HT1080 (cell line): ENCODE measurements at places on chromosomes 3 and 15. TPM values are rescaled to one million over a fixed set of nuclear protein-coding genes. Genes with fewer than 3 reads are reported as not detected.

DNA sequence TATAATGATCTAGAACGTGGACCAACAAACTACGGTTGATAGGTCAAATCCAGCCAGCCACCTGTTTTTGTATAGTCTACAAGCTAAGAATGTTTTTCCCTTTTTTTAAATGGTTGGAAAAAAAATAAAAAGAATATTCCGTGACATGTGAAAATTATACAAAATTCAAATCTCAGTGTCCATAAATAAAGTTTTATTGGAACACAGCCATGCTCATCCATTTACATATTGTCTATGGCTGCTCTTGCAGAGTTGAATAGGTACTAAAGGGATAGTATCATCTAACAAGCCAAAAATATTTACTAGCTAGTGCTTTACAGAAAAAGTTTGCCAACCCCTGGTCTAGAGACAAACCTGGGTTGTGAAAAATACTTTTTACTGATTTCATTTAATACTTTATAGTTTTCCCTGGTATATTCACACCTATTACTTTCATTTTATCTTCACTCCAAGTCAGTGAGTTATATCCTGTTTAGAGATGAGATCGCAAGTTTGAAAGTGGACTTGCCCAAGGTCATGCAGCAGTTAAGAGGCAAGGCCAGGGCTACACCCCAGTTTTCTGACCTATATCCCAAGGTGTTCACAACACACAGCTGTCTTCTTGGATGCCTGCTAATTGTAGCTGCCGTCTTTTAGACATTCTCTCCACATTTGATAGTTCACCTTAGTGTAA is 58.4 kb downstream of the IGF2BP2 start:
- peak; percentile 63 for DNase-seq

GRCh38 chr15:81302701-81303109 is 21.2 kb downstream of the STARD5 start:
- DNase-seq: no peak

- DNase-seq: no peak
Observed at GRCh38 chr3:150254309-150254708, 153.8 kb upstream of the TSC22D2 start.

DNA sequence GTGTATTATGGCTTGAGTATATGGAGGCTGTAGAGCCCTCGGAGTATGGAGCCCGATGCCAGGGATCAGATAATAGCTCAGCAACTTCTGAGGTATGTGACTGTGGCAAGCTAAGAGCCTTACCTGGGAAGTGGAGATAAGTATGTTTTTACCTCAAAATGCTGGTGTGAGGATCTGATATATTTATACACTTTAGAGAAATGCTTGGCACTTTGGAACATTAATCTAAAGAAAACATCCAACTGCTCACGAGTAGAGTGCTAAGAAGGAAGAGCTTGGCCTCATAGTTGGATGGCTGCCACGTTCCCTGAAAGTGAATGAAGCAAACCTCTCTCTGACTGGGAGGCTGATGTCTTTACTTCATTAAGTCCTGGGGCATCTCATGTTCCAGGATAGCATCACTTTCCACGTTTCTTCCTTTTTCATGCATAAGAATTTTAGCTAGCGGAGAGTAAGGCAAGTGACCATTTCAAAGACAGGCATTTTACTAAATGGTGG is 58.9 kb upstream of the GOLGA8J start:
- no peak for DNase-seq

- peak; percentile 57 for DNase-seq
Observed at GRCh38 chr3:25870452-25870851, 80.6 kb downstream of the OXSM start.

DNA sequence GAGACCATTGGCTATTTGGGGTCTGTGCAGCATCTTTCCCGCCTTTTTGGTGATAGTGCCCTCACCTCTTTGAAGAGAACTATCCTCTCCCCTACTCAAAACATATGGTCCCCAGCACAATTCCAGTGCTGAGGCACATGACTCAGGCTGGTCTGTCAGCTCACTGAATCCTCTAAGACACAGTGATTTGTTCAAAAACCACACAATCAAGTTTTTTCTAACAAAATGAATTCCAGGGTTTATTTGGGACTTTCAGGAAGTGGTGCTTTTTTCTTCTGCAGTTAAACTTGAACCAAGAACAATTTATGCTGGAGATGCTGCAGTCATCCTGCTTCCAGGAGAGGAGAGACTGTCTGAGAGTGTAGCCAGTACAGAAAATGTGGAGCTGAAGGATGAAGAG is 142.5 kb upstream of the LMCD1 start:
- no peak for DNase-seq

DNA sequence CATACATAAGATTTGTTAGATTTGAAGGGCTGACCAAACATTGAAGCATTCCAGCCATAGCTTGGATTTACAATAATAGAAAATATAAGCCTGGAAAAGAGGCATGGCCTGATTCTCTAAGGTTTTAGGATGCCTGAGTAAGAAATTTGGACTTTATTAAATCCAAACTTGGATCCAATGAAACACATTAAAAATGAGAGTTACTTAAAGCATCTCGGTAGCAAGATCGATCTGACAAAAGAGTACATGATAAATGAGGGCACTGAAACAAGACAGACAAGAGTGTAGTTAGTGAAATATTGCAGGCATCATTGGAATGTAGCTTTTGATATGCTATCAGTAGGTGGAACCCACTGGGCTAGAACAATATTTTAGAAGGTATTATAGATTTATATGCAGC is 855.7 kb upstream of the DPPA4 start:
- no peak for DNase-seq

- DNase-seq: peak; percentile 44
Observed at GRCh38 chr3:157494581-157495281, 8.5 kb downstream of the VEPH1 start.

DNA sequence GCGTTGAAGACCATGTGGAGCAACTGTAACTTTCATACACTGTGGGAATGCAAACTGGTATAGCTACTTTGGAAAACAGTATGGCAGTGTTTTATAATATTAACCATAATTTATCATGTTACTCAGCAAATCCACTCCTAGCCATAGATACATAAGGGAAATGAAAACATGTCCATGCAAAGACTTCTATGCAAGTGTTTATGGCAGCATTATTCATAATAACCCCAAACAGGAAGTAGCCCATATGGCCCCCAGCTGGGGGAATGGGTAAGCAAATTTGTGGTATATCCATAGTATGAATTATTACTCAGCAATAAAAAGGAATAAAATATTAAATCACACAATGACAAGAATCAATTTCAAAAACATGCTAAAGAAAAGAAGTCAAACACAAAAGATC is 23.0 kb upstream of the GATA2 start:
- DNase-seq: no peak

DNA sequence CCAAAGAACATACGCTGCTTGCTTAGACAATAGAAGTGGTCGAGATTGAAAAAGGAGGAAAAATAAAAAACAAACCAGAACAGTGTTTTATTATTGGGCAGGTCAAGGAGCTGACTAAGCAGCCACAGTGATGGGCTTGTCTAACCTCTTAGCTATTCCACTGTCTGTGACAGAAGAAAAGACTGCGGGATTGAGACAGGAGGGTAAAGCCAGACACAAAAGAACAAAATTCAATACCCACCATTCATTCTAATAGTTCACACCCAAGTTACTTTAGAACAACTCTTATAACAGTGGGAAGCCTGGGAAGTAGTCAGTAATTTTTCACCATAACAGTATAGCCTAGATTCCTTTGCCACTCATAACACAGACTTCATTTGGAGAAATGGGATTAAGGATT is 435.4 kb downstream of the MFSD1 start:
- DNase-seq: peak; percentile 63

- no peak for DNase-seq
Observed at GRCh38 chr3:77686560-77686959, 646.7 kb downstream of the ROBO2 start.

DNA sequence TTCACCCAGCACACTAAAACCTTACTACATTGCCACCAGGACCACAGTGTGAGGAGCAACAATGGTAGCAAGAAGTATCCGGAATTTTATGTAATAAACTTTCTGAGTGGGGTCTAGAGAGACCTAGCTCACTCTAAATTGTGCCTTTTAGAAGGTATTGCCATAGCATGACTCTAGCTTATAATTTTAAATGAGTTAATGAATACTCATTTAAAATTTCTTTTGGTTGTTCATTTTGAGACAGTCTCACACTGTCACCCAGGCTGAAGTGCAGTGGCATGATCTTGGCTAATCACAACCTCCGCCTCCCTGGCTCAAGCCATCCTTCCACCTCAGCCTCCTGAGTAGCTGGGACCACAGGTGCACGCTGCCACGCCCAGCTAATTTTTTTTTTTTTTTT is 26.2 kb downstream of the EDC3 start:
- DNase-seq: no peak

- DNase-seq: no peak
Observed at GRCh38 chr3:38268087-38268486, 2.5 kb downstream of the SLC22A13 start.

GRCh38 chr3:30437171-30437601 is 169.2 kb upstream of the TGFBR2 start:
- no peak for DNase-seq

- DNase-seq: no peak
Observed at GRCh38 chr3:15726881-15727280, 70.9 kb downstream of the ANKRD28 start.

GRCh38 chr15:73318463-73319351 is 50.1 kb downstream of the HCN4 start:
- DNase-seq: no peak

GRCh38 chr15:40543082-40543481 is 21.8 kb downstream of the CCDC32 start:
- no peak for DNase-seq

- no peak for DNase-seq
Observed at GRCh38 chr15:70395164-70395563, 297.4 kb upstream of the TLE3 start.

DNA sequence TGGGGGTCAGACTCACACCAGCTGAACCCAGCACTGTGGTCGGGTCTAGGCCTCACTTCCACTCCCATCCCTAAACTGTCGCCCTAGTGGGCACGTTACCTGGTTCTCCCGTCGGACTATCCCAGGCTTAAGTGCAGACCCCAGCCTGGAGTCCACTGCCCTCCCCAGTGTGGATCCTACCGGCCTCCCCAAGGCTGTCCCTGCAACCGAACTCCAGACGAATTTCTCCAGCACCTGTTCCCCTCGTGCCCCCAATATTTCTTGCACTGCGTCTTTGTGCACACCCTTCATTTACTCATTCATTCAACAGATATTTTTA is 26.5 kb downstream of the SLC41A3 start:
- DNase-seq: no peak

DNA sequence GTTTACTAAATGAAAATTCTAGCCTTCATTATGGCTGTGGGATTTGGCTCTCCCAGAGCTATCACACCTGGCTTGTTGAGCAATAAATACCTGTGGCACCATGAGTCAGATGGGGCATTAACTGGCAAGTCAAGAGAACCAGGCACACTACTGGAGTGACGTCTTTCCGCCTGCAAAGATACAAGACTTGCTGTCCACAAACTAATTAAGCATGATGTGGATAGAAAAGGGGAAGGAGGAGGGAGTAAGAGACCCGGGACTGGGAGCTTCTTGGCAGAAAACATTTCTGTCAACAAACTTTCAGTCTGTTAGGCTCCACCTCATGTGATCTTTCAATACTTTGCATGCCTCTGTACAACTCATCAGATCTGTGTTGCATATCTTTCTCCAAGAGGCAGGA is 56.5 kb downstream of the CLDN1 start:
- DNase-seq: peak; percentile 30

DNA sequence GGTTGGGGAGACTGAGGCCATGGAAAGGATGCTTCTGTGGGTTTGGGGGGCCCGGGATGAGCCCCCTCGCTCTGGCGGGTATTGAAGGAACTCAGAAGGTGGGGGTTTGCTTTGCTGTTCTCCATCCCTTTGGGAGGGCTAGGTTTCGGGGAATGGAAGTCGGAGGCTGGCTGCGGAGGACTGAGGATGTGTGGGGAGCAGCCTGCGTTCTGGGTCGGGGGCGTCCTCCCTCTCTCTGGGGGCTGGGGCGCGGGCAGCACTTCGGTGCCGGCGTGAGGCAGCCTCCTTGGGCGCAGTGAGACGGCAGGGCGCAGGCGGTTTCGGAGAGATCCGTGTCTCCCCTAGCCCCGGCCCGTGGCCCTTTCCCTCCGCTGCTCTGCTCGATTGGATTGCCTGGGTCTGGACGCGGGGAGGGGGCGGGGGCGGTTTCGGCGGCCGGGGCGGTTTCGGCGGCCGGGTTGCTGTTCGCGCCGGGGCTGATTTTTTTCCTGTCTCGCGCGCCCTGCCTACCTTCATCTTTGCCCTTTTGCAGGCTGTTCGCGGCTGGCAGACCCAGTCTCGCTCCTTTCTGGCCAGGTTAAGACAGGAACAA is 1.4 kb downstream of the PTPRG start:
- no peak for DNase-seq

DNA sequence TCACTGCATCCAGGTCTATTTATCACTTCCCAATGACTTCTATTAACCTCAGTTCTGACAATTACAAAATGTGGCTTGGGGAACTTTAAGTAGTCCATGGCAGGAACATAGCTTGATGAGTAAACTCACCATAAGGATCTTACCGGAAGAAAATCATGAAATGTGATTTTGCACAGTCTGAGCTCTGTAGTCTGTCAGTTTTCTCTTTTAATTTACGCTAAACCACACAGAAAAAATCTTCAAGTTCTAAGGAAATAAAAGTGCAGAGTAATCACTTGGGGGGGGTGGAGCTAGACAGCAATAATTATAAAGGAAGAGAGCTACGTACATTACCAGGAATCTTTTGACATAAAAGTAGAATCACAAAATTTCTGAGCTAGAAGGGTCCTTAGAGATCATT is 9.2 kb downstream of the TBC1D5 start:
- DNase-seq: no peak

DNA sequence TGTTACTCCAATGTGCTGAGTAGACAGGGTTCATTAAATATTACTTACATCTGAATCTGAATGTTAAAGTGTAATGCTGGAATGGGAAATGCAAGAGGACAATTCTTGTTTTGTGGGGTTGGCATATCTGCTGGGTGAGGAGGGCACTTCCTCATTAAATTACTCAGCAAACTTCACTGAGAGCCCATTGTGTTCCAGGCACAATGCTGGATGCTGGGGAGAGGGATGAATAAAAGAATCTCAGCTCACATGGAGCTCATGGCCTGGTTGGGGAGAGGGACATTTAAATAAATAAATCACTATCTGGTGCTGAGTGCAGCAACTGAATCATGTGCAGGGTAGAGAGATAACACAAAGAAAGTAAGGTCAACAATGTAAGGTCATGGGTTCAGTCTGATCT is 199.2 kb upstream of the CFAP20DC start:
- DNase-seq: peak; percentile 76

DNA sequence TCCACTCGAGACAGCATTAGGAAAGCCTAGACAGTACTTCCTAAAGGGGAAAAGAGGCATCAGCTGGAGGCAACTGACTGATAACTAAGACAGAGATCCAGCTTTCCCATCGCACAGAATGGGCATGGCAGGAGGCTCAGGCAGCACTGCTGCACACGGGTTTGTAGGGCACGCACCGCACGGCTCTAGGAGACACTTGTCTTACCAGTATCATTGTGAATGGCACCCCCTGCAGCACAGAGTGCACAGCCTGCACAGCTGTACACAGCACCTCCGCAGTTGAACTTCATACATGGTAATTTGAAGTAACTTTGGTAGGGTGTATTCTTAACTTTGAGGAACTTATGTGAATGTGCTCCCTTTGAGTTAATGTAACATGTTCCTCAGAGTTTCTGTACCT is 281.6 kb downstream of the PLCL2 start:
- no peak for DNase-seq

Gene MED12L
- total RNA-seq: 1.5 and 2.0 TPM in 2 replicates

Gene ST3GAL6
- 11.1 and 12.4 TPM in 2 replicates for total RNA-seq

Gene GOLGA8T
- 0.06 and 0.17 TPM in 2 replicates for total RNA-seq

Gene CACNA2D3
- 0.14 TPM in 1 of 2 replicates, not detected in the other for total RNA-seq

Gene CEP152
- 6.3 and 14.5 TPM in 2 replicates for total RNA-seq

Gene IQCH
- 3.5 and 5.0 TPM in 2 replicates for total RNA-seq

Gene RLBP1
- not detected in 2 replicates for total RNA-seq

Gene TFG
- total RNA-seq: 59.5 and 105 TPM in 2 replicates

Gene CCDC71
- total RNA-seq: 32.0 and 36.2 TPM in 2 replicates
